ENCODE measurements at places on chromosomes 5 and 9.

DNA sequence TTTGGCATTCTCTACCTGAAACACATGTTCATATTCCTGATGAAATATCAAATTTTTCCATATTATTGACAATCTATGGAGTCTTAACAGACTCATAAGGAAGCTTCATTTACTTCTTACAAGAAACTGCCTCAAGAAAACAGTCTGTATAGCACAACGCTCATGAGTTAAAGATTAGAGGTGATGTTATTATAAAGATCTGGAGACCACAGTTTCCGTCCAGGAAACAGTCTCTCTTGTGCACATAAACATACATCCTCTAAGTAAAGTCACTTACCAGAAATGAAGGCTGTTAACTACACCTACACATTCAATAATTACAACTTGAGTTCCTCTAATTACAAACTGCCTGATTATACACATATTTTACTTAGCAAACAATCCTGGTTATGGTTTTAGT is 86.9 kb downstream of the RAPGEF6 start:
- DNase-seq: no peak

- no peak for DNase-seq
Observed at GRCh38 chr9:124757616-124758015, 13.5 kb downstream of the NR6A1 start.

- no peak for DNase-seq
Observed at GRCh38 chr9:104463864-104464263, 40.2 kb upstream of the OR13F1 start.

DNA sequence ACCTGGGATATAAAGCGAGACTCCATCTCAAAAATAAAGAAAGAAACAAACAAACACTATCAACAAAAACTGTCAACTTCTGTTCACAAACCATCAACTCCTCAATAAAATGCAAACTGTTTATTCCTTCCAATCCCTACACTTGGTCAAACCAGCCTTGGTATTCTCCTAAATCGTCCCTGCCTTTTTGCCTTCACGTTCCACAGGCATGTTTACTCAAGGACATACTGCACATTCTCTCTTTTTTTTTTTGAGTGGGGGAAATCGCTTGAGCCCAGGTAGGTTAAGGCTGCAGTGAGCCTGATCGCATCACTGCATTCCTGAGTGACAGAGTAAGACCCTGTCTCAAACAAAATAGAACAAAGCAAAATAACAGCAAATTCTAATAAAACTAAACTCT is 13.0 kb downstream of the UBAP2 start:
- no peak for DNase-seq

DNA sequence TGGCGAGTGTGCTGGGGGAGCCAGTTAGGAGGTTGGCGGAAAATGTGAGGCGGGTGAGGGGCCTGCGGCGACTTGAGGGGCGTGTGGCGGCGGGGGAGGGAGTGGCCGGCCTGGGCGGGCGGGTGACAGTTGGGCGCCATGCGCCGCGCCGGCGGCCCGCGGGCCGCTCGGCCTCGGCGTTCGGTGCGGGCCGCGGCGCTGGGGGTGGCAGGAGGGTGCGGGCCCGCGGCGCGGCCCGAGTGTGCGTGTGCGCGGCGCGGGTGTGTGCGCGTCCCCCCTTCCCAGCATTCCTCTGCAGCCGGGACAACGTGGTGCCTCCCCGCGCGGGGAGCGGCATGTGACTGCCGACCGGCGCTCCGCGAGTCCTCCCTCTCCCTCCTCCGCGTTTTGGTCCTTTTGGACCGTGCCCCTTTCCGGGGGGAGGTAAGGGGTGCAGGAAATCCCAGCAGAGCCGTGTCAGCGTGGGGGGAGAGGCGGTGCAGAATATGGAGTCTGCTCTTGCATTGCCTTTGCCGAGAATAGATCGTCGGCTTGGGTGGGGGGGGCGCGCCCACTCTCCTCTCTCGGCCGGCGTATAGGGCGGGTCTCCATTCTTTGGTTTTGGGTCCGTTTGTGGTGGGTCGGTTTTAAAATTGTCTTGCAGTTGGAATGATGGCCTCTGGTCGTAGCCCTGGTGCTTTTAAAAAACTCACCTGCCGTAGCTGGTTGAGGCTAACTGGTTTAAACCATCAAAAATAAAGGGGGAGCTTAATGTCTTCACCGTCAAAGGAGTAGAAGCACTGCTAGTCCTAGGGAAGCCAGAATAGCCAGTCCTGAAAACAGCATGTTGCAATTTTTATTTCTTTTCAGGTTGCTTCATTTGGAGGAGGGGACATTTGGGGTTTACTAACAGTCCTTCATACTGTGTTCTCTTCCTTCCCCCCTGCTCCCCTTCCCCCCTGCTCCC is 2.0 kb downstream of the LARP1 start:
- DNase-seq: no peak

GRCh38 chr5:59559323-59559722 is 334.2 kb downstream of the PDE4D start:
- no peak for DNase-seq

- no peak for DNase-seq
Observed at GRCh38 chr5:96657068-96657467, 5.1 kb upstream of the CAST start.

- DNase-seq: no peak
Observed at GRCh38 chr9:81604306-81605169, 84.8 kb downstream of the TLE1 start.

GRCh38 chr9:128626181-128626580 is 30.5 kb downstream of the DYNC2I2 start:
- DNase-seq: no peak

Measured in C1 segment of cervical spinal cord (tissue), 14 donors.